CD4-positive, alpha-beta T cell treated with Interleukin-4 for 1 hour (primary cell): ENCODE measurements at places on chromosomes 3 and 15.

DNA sequence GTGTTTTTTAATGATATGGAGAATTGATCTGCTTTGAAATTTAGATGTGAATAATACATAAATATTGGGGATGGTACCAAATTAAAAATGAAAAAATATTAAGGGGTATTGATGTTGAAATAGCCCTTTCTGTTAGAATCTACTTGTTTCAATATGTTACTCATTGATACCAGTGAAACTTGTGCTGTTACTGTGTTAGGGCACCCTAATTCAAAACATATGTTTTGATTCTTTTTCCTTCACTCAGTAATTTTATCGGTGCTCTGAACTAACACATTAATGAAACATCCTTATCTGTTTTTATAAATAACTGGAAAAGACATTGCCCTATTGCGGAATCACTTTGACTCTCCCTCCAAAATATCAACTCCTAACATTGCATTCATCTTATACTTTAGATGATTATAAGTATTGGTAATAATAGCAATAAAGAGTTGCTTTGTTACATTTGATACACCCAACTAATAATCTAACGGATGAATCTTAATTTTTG, 52.0 kb upstream of the CCNB2 start:
- DNase-seq: no peak

GRCh38 chr3:185069037-185070030, 83.5 kb downstream of the C3orf70 start:
- no peak for DNase-seq

DNA sequence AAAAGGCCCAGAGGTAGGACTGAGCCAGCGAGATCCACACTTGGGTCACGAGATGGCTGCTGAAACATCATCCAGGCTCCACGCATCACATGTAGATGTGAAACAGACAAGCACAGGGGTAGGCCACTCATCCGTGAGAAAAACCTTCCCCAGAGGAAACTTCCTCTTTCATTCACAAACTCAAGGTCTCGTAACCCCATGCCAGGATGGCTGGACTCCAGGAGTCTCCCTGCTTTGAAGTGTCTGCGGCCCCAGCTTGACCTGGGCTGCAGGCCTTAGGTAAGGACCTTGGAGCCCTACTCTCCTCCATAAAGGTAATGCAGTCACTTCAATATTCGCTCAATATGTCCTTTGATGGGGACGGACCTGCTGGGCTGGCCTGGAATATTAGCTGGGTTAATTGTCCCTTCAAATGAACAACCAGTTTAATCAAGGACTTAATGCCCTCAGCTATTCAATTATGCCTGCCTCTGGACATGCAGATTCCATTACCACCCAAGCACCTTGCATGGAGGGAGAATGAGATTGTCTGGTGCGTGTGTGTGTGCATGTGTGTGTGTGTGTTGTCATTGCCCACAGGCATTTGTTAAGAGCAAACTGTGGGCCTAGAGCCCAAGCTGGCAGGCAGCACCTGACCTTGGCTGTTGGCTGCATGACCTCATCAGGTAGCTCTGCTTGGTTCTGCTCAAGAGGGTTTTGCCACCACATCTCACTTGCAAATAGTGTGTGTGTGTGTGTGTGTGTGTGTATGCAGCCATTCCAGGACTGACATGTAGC, 186.9 kb upstream of the TLE3 start:
- DNase-seq: peak; percentile 32

- DNase-seq: no peak
These were observed 462.4 kb upstream of the THBS1 start for GRCh38 chr15:39118510-39118909.

- no peak for DNase-seq
These were observed 154.2 kb downstream of the MECOM start for GRCh38 chr3:169509359-169509758.

DNA sequence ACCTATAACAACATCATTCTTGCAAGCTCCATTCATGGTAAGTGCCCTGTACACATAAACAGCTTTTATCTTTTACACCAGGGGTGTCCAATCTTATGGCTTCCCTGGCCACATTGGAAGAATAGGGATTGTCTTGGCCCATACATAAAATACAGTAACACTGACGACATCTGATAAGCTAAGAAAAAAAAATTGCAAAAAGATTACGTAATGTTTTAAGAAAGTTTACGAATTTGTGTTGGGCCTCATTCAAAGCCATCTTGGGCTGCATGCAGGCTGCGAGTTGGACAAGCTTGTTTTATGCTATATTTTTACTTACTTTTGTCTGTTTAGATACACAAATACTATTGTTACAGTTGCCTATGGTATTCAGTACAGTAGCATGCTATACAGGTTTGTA, 31.6 kb downstream of the ZNF654 start:
- DNase-seq: no peak

- no peak for DNase-seq
These were observed 389.0 kb upstream of the THBS1 start for GRCh38 chr15:39191871-39192291.

DNA sequence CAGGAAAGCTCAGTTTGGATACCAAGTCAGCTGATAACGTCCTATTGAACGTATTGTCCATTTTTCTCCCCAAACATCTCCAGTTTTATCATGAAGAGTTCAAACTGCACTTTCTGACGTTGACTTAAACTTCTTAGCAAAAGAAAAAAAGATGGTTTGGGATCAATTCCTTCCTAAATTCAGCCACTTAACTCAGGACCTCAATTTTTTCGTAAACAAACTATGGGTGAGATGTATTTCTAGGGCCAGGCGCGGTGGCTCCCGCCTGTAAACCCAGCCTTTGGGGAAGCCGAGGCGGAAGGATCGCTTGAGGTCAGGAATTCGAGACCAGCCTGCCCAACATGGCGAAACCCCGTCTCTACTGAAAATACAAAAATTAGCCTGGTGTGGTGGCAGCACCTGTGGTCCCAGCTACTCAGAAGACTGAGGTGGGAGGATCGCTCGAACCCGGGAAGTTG, 464 bp upstream of the MRPS25 start:
- DNase-seq: no peak

DNA sequence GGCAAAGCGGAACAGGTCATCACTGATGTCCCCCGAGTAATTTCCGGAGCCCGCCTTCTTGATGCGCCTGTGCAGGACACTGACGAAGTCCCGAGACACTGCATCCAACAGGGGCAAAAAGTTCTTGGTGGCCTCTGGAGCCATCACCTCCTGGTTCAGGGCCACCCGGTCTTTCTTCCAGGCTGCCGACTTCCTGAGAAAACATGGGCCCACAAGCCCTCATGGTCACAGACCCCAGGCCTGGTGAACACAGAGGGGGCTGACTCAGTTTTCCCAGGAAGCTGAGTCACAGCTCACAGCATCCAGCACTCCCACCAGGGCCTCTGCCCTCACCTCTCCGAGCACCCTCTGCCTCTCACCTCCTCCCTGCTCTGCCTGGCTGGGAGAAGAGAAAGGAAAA, 22.4 kb downstream of the CYP11A1 start:
- no peak for DNase-seq

DNA sequence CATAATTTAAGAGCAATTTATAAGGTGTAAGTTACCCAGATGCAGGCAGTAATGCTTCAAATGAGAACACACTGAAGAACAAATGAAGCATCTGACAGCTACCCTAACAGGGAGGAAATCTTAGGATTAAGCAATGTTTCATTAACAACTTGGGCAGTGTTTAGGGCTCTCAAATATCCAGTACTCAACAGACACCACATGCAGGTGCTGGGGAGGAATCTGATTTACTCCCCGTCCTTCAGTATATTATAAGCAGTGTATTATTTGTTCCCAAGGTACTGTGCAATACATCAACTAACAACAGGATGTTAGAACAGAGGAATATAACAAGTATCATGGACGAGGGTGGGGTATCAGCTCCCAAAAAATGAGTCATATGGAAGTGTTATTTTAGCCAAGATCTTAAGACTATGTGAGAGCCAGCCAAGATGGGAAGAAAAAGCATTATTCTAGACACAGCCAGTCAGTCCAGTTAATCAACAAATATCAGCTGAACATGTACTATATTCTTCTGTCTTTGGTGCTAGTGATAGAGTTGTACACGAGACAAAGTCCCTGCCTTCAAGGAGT, 20.4 kb downstream of the BTBD1 start:
- DNase-seq: no peak

- no peak for DNase-seq
These were observed 192.2 kb upstream of the GADL1 start for GRCh38 chr3:31086698-31087097.

GRCh38 chr3:159586571-159587202, 401.9 kb upstream of the IL12A start:
- no peak for DNase-seq

DNA sequence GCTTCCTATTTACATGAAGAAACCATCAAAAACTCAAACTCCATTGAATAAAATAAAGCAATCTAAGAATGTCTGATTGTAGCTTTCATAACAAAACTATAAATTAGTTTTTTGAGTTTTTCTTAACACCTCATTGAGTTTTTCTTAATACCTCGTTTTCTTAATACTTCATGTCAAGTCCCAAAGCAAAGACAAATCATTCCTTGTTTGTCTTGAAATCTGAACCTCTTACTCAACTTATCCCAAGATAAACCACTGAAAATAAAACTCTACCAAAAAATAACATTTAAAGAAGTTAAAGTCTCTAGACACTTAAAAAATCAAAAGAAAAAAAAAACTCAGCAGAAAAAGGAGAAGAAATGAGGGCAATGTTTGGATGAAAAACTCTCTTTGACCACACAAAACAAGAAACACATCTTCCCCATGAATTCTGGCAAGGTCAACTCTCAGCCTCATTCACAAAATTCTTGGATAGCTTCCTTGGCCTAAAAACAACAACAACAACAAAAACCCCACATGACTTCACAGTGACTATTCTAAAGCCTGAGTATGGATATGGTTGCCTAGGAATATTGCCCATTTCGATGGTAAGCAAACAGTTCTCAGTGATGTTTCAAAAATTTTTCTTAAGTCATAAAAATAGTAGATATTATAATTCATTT, 38.2 kb downstream of the TMCC1 start:
- DNase-seq: no peak

DNA sequence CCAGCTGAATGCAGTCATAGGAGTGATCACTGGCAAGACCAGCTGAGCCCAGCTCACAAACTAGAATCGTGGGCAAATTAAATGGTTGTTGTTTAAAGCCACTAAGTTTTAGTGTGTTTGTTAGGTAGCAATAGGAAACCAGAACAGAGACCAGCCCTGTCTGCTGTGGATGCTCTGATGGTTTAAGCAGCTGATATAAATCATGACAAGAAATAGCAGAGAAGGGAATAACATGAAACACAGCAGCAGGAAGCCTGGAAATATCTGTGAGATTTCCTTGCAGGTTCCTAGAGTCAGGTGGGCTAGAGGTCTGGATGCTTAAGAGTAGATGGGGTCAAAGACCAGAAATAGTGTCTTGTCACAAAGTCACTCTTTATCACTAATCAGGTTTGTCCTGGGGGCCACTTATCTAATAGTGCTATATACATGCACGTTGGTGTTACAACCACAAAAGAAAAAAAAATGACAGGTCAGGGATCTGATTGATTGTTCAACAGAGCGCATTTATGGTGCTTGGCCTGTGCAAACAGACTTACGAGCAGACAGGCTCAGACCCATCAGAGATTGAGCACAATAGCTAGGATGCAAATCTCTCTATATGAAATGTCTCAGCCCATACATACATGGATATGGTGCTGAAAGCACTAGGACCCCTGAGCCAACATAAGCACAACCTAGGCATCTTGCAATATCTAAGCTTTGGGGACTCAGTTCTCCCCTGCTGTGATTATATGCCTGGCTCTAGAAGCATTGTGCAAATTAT, 967.7 kb downstream of the AGBL1 start:
- no peak for DNase-seq

DNA sequence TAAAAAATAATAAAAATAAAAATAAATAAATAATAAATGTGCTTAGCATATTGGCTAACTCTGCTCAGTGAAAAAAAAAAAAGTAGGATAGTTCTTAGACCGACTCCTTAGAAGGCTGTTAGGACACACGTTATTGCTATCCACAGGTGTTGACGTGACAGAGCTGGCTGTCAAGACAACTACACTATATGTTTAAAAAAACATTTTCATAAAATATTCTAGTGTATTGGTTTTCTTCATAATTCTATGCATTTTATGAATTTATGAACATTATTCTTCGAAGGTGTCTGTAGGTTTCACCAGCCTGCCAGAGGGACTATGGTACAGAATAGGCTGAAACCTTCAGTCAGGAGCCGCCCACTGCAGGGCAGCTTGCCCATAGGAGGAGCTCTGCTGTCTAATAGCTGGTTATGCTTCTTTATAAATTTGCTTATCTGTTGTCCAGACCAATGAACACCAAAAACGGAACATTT, 9.2 kb downstream of the TM4SF1 start:
- DNase-seq: no peak

DNA sequence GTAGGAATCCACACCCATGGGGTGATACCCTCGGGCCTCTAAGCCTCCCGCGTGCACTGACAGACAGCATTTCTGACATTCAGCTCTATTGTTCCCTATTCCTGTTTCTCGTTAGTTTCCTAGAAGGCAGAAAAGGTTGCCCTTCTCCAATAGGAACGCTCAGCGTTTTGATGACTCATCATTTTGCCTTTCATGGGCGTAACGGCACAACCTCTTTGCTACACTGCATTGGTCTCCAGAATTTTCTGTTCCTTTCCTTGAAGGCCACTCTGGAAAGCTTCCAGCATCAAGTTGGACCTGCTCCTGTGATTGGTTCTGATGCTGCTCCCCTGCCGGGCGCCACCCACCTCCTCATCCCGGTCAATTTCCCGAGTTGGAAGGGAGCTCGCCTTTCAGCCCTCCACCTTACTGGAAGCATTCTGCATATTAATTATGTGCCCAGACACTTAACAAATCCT, 13.0 kb upstream of the TNK2 start:
- DNase-seq: no peak
